NCI-H187 treated with DMSO at 0.1 percent for 48 hours (cell line): ENCODE measurements at places on chromosomes 1 and 21.

- DNase-seq, result no peak
Observed at GRCh38 chr1:19210772-19211549, 895 bp upstream of the UBR4 start.

DNA sequence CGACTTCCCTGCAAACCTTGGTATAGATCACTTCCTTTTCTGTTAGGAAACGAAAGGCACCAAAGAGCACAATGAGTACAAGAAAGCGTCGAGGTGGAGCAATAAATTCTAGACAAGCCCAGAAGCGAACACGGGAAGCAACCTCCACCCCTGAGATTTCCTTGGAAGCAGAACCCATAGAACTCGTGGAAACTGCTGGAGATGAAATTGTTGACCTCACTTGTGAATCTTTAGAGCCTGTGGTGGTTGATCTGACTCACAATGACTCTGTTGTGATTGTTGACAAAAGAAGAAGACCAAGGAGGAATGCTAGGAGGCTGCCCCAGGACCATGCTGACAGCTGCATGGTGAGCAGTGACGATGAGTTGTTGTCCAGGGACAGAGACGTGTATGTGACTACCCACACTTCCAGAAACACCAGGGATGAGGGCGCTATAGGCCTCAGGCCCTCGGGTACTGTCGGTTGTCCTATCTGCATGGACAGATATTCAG, 18.5 kb downstream of the FAM89A start:
- DNase-seq, result no peak

GRCh38 chr1:2594001-2594640, 7.5 kb downstream of the PRXL2B start:
- no peak for DNase-seq

DNA sequence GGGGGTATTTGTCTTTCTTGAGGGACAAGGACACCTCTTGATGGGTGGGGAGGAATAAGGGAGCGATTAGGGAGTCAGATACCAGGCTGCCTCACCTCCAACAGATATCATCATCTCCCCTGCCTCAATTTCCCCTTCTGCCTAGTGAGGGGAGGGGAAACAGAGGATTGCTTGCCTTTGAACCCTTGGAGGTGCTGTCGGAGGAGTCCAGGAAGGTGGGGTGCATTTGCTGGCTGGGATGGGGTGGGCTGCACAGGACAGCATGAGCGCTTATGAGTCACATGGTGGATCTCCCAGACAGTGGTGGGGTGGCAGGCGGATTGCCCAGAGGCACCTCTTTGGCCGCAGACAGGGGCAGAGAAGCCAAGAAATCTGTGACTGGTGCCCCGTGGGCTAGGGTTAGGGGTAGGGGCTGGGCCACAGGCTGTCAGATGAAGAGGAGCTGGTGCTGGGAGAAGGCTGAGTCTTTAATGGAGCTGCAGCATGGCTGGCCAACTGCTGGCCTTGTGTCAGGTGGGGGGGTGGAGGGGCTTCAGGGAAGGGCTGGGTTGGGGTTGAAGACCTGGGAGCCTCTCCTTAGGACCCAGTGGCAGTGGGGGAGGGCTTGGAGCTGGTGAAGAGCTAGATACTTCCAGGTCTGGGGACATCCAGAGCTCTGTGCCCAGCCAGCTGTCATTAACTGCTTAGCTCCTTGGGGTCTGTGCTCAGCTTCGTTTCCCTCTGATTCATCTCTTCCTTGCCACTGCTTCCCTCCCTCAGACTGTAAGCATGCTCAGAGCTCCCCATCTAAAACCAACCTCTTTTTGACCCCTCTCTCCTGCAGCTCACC, 7.0 kb upstream of the ADORA1 start:
- no peak for DNase-seq

DNA sequence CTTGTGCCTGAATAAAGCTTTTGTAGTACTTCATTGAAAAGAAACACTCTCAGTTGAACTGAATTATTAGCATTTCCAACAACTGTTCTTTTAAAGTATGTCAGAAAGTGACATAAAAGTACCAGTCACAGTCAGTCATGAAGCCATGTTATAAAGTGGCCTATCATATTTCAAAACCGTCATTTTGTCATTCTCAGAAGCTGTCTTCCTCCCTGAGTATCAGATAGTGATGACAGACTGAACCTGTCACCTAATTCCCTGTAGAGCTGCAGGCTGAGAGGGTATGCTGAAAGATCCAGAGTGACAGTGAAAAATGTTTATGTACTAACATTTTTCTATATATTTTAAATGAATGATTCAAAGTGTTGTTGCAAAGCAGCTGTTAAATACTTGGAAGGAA, 1121.7 kb upstream of the PRMT6 start:
- DNase-seq, result no peak

- no peak for DNase-seq
Observed at GRCh38 chr1:232059726-232060374, 433.3 kb downstream of the DISC1 start.

- DNase-seq, result no peak
Observed at GRCh38 chr1:176932114-176933104, 232.1 kb downstream of the ASTN1 start.

DNA sequence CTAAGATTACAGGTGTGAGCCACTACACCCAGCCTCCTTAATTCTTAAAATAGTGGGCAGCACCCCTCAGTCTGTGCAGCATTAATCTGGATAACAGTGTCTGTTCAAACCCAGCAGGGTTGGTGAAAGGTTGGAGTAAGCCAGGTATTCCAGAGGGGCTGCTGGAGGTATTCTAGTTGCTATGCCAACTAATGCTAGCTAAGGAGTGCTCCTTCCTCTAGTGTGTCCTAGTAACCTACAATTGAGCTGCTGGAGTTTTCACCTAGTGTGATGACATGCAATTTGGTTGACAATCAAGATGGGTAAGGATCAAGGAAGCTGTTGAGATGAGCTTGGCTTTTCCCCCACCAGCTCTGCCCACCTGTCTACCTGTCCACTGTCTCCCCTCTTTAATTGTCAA, 100.2 kb upstream of the IPO9 start:
- DNase-seq, result no peak

- no peak for DNase-seq
Observed at GRCh38 chr1:181846681-181847080, 214.8 kb downstream of the ZNF648 start.

GRCh38 chr21:43189936-43190335, 21.1 kb downstream of the CRYAA start:
- no peak for DNase-seq
